ENCODE measurements at places on chromosomes 7 and 10.

DNA sequence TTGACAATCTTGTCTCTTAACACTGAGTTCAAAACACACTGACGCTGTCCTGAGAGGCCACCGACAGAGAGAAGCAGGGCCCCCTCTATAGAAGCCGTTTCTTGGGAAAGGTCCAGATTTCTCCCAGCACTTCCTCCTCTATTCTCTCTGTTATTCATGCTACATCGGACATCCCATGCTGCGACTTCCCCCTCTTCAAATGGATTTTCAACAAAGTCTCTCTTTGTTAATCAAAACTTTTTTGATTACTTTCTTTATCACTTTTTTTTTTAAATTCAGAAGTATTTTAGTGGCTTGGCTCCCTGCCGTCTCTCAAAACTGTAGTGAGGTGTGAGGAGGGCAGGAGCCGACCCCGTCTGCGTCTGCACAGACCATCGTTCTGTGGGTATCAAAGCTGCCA is 298.9 kb upstream of the PITRM1 start:
- no peak for DNase-seq

- DNase-seq: no peak
Measured at GRCh38 chr10:131450216-131450765, 138.8 kb upstream of the TCERG1L start.

DNA sequence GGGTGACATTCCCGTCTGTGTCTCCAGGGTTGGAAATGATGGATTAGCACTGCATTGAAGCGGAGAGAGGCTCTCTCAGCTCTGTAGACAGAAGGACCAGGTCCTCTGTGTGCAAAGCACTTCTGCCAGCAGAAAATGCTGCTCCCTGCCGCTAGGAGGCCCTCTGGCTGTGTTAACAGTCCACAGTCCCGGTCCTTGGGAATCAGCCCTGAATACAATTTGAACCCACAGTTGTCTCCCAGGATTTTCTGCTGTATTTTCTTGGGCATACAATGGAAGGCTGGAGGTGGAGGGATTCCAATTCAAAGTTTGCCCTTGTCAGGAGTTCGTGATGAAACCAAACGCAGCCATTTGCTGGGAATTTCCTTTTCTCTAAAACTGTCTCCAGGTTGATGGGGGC is 205.2 kb downstream of the GLRX3 start:
- DNase-seq: no peak

GRCh38 chr7:2624293-2624886 is 7.4 kb upstream of the TTYH3 start:
- DNase-seq: no peak

- no peak for DNase-seq
Measured at GRCh38 chr10:49289480-49289879, 9.5 kb upstream of the C10orf71 start.

DNA sequence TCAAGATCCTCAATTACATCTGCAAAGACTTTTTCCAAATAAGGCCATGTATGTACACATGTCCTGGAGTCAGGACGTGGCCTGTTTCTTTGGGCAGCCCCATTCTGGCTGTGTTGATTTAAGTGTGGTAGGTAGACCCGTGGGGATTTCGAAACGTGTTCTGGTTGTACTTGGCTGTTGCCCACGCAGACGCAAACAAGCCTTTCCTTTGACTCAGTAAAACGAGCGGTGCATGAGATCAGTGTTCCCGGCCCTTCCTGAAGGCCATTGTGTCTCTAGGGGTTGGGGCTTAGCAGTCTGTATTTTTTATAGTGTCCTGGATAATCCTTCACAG is 64.8 kb upstream of the DNAJB6 start:
- DNase-seq: no peak

- DNase-seq: no peak
Measured at GRCh38 chr7:127382301-127383085, 10.0 kb downstream of the ZNF800 start.

- no peak for DNase-seq
Measured at GRCh38 chr10:64346389-64346788, 825.2 kb downstream of the REEP3 start.

- no peak for DNase-seq
Measured at GRCh38 chr10:119413093-119413453, 129.4 kb downstream of the RGS10 start.

DNA sequence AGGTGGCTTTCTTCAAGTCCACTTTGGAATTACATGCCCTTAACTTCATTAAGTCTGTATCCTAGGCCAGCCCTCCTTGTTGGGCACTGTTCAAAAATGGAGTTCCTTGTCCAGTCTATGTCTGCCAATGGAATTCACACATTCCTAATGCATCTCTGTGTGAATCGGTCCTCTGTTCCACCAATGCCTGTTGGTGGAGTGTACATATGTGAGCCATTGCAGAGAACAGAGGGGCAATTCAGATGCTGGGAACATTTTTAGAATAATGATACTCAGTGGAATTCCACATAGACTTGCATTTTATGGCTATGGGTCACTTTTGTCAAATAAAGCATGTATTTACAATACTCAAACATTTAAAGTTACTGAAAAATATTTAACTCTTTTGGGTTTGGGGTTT is 108.3 kb downstream of the COL28A1 start:
- DNase-seq: no peak

DNA sequence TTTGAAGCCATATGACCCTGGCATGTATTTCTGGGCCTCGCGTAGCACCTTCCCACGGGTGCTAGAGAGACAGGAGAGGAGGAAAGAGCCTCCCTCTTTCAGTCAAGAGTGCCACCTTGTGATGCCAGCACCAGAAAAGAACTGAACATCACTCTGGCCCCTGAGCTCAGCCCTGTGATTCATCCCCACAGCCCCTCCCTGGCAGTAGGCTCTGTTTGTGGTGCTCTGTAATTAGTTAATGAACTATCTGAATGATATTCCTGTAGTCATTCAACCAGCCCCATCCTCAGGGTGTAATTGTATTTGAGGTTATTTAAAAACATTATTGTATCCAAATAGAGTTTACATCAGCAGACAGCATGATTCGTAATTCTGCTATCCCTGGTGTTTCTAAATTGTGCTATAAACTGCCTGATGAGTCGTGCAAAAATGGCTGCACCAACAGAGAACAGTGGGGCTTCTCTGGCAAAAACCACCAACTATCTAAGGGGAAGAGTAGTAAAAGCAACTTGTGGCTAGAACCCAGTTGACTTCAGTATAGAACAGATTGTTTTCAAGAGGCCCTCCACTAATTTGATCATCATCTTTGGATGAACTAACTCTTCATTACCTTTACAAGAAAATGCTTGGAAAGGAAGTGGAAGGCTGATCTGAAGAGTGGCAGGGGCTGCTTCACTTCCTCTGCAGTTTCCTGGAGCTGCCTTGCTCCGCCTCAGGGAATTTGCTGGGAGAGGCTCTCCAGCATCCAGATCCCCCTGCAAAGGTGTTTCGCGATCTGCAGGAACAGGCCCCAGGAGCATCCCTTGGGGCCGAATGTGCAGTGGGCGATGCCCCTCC is 23.7 kb upstream of the TIAL1 start:
- no peak for DNase-seq

GRCh38 chr7:121544726-121545125 is 148.6 kb upstream of the FAM3C start:
- DNase-seq: no peak

- no peak for DNase-seq
Measured at GRCh38 chr7:55128693-55129394, 110.0 kb downstream of the EGFR start.

- DNase-seq: no peak
Measured at GRCh38 chr7:123242467-123243092, 42.8 kb upstream of the SLC13A1 start.

GRCh38 chr7:22696541-22697228 is 30.3 kb upstream of the IL6 start:
- DNase-seq: no peak

GRCh38 chr10:56139405-56139804 is 221.7 kb downstream of the ZWINT start:
- no peak for DNase-seq

DNA sequence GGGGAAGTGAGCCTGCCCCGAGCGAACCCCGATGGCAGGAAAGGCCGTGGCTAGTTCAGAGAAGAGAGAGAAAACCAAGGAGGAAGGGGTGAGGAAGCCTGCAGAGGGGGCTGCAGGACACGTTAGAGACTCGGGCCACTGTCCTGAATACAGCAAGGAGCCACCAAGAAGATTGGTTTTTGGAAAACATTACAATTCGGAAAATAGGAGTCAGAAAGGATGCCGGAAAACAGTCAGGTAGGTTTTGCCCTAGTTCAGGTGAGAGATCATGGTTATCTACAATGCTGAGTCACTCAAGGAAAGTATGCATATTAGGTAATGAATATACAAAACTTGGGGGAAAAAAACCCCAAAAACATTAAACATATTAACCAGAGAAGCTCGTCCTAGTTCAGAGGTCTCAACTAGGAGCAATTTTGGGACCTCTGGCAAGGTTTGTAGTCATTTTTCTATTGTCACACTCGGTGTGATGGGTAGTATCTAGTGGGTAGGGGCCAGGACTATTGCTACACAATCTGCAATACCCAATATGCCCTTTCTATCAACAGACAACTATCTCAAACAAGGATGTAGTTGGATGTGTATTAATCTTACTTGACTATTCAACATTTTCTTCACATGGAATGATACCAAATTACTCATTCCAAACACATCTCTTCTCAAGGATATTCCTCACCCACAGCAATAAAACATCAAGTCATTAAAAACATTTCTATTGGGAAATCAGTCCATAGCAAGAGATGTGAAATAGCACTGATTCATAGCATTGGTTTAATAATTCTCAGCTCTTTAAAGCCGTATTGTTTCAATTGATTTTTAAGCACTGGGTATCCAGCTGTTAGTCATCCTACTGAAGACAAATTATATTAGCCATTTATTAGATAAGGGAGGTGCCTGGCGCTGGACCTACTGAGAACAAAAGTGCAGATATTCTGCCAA is 74.4 kb upstream of the RSU1 start:
- DNase-seq: peak; percentile 26

DNA sequence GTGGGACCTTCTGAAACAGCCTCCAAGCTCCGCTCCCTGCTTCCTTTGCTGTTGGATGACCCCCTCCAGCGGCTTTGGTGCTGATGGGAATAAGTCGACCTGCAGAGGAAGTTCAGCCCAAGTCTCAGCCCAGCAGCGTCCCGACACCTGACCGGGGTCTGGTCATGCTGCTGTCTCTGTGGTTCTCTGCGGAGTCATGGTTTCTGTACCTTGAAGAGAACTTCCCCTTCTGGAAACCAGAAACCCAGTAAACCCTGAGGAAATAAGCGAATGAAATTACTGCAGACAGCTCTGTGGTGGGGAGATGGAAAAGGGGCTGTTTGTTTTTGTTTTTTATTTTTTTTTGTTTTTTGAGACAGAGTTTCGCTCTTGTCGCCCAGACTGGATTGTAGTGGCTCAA is 18.3 kb upstream of the ZNF12 start:
- DNase-seq: no peak

DNA sequence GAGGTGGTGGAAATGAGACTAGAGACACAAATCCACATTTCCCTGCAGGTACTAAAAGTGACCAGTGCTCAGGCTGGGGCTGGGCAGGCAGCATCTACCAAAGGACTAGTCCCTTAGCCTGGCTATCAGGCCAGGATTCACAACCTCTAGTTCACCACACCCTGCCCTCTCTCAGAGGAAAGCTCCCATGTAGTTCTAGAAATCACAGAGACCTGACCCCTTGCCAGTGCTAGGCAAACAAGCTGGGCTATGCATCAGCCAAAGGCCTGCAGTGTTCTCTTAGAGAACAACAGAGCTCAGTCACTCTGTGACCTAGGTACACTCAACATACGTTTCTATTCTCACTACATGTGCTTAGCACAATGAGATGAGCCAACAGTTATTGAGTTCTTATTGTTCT is 26.7 kb upstream of the LRRC4 start:
- DNase-seq: no peak

DNA sequence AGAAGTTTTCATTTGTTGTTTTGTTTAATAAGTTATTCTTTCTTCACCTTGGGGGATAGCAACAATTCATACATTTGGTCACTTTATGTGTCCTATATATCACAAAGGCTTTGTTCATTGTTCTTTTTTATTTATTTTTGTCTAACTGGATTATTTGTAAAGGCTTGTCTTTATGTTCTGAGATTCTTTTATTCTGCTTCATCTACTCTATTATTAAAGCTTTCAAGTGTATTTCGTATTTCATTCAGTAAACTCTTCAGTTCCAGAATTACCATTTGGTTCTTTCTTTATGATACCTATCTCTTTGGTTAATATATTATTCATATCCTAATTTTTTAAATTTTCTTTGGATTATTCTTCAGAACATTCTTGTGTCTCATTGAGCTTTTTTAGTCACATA is 942.9 kb downstream of the ANKRD7 start:
- no peak for DNase-seq

DNA sequence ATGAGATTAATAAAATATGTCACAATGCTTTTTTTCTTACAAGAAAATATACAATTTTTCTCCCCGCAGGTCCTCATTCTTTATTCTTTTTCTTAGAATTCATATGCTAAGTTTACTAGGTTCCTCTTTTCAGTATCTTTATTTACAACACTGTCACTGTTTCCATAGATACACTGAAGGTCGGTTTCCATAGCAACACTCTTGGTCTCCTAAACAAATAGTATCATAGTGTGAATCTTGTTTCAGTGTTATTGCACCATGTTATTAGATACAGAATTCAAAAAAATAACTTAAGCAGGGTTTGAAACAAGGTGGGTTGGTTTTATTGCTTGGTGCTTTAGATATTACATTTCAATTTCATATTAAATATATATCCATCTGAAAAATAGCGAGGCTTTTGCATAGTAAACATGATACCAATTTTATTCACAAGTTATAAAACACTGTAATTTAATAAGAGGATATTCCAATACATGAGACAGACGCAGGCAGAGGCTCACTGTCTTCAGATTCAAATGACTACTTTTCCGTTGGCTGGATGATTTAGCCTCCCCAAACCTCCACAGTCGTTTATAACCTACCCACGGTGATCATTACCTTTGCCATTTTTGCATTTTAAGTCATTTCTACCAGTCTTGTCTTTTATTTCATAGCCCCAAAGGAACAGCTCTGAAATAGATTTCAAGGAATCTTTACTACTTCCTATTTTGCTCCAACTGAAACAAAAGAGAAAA is 88.9 kb upstream of the KLF6 start:
- DNase-seq: no peak

GRCh38 chr7:45052011-45052410 is 36.8 kb downstream of the NACAD start:
- no peak for DNase-seq

- no peak for DNase-seq
Measured at GRCh38 chr7:129831424-129832058, 121.2 kb downstream of the UBE2H start.

DNA sequence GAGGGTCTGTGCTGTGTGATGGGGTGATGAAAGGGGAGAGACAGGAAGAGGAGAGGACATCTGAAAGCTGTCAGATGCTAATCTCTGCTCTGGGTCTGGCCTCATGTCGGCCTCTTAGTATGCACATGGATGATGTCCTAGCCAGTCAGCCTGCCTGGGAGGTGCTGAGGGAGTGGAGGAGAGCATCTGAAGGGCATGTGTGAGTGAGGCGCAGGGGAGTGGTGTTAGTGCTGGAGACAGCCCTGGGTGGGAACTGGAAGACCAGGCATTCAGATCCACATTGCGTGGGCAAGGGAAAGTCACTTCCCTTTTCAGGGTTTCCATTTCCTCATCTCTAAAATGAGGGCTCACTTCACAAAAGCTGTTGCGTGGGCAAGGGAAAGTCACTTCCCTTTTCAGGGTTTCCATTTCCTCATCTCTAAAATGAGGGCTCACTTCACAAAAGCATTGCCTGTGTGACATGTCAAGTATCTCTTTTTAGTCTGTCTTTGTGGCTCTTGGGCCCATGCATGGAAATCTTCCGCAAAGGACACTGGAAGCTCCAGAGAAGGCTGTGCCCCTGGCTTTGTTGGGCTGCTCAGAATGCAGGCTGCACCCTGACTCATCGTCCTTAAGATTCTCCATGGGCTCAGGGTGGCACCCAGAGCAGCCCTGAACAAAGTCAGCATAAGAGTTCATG is 10.0 kb downstream of the SFTPD start:
- no peak for DNase-seq

- no peak for DNase-seq
Measured at GRCh38 chr10:88033793-88034192, 170.4 kb downstream of the PTEN start.
